ENCODE measurements at places on chromosomes 13 and 19.

- DNase-seq: no peak
These were observed 397.4 kb downstream of the FOXO1 start for GRCh38 chr13:40269086-40269485.

GRCh38 chr13:111893071-111893606 lies 173.8 kb upstream of the SOX1 start:
- no peak for DNase-seq

DNA sequence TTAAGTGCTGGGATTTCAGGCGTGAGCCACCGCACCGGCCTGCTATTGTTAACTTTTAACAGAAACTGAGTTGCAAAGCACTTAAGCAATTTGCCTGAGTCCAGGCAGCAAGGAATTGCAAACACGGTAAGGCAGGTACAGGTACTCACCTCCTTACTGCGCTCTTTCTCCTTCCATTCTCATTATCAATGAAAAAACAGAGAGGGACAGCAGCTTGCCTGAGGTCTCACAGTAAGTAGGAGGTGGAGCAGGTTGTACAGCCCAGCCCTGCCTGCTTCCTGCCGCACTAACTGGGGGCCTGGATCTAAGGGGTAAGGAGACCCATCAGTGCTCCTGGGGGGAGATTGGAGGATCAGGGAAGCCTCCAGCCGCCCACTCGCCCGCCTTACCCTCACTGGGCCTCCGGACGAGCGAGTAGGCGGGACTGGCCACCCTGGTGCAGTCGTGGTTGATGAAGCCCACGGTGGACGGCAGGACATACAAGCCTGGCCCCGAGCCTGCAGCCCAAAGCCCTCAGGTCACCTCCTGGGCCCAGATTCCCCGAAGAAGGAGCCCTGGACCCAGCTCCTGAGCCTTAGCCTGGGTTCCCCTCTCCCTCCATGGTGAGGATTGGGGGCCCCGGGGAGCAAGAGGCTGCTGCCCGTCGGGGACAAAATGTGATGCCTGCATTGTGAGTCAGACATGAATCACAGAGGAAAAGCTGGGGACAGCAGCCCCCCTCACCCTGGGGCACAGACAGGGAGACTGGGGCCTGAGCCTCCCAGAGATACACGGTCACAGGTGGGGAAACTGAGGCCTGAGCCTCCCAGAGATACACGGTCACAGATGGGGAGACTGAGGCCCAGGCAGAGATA lies 11.4 kb upstream of the SHC2 start:
- DNase-seq: no peak

DNA sequence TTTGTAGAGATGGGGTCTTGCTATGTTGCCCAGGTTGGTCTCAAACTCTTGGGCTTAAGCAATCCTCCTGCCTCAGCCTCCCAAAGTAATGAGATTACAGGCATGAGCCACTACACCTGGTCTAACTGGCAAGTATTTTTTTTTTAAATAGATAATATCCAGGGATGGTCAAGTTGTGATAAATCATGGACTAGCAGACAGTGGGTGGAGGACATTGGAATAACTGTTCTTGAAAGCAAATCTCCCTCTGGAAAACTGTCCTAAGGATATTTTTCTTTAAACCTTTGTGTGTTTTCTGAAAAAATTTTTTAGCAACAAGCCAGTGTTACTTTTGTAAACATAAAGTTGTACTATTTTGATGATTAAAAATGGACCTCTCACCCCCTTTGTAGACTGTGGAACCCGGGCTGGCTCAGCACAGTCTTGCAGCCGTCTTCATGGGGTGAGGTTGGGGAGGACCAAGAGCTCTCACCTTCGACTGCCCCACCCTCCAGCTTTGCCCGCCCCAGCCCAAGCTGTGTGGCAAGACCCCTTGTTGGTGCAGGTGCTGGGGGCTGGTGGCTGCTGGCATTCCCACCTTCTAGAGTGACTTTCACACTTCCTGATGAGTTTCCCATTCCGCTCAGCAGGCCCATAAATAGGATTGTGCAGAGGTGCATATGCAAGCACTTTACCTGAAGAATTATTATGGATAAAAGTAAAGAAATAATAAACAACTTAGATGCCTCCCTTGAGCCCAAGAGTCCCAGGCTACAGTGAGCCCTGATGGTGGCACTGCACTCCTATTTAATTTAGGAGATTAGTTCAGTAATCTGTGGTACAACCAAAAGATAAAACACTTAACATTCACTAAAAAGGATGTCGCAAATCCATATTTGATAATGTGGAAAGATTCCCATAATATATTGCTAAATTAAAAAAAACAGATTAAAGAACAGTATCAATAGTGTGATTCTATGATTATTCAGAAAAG lies 107.3 kb downstream of the GADD45B start:
- DNase-seq: no peak

DNA sequence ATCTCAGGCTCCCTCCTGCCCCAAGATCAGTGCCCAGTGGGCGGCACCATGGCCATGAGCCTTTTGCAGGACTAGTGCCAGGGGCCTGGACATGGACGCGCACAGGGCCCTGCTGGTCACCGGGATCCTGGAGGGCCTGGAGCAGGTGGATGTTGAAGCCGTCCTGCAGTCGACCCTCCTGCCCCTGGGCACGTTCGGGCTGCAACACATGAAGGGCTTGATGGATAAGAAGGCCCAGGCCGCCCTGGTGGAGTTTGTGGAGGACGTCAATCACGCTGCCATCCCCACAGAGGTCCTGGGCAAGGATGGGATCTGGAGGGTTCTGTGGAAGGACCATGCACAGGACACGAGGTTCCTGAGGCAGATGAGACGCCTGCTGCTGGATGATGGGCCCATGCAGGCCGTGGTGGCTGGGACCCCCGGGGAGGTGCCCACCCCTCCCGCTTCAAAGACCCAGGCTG lies 38.0 kb upstream of the PNMA8B start:
- DNase-seq: no peak

DNA sequence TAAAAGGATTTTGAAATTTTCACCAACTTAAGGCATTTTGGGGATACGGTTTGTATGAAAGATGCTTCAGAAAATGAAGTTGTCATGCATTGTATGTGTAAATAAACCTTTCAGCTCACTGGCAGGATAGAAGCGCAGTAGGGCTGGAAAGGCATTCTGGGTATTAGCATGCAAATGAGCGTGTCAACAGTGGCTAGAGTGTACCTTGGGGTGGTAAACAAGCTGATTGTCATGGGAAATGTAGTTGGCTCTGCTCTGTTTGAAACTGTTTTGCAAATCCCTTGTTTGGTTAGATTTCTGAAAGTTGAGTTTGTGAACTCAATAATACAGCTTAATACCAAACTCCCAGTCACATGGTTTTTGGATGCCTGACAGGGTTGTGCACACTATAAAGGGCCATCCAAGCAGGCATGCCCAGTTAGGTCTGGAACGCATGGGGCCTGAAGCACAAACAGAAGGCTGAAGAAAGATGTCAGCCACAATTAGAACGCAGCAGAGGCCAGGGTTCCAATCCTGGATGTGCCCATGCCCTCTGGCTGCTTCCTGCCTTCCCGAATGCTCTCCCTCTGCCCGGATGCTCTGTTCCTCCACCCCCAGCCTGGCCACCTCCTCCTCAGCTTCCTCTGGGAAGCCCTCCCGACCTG lies 14.6 kb downstream of the GSX1 start:
- no peak for DNase-seq

DNA sequence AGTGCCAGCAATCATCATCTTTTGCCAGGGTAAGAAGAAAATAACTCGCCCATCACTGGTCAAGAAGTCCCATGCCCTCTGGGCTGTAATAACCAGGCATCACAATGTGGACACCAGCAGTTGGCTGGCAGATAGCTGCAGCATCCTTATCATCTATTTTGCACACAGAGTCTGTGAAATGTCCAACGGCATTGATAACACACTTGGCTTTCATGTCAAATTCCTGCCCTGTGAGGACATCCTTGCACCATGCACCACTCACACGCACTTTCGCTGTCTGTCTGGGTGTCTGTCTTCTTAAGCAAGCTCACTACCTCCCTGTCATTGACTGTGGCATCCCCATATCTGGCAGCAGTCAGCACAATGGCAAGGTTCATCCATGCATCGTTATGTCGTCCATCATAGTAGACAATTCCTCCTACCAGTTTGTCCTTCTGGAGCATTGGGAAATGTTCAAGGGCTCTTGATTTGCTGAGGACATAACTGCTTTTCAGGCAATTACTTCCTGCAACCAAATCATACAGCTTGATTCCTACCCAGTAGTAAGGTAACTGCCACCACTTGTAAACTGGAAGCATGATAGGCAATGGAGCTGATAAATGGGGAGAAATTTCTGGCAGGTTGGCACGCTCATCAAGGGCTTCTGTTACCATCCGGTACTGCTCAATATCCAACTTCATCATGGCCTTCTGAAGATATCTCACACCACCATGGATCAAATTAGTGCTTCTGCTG lies 6.8 kb upstream of the ZSCAN5A start:
- DNase-seq: no peak

GRCh38 chr19:8017808-8018207 lies 12.4 kb upstream of the ELAVL1 start:
- DNase-seq: no peak
